ENCODE measurements at places on chromosomes 2 and 18.

GRCh38 chr2:217625557-217626169, 377.1 kb downstream of the TNS1 start:
- no peak for DNase-seq

DNA sequence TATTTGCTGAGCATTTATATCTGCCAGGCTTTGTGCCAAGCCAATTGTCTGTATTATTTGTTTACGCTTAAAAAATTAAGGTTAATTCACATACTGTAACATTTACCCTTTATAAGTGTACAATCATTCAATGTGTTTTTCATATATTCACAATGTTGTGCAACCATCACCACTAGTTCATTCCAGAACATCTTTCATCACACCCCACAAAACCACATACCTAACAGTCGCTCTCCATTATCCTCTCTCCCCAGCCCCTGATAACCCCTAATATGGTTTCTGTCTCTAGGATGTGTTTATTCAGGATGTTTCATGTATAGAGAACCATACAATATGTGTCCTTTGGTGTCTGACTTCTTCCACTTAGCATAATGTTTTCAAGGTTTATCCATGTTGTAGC, 234.1 kb downstream of the INSIG2 start:
- no peak for DNase-seq

- no peak for DNase-seq
Observed at GRCh38 chr18:23277399-23277798, 142.1 kb downstream of the CABLES1 start.

DNA sequence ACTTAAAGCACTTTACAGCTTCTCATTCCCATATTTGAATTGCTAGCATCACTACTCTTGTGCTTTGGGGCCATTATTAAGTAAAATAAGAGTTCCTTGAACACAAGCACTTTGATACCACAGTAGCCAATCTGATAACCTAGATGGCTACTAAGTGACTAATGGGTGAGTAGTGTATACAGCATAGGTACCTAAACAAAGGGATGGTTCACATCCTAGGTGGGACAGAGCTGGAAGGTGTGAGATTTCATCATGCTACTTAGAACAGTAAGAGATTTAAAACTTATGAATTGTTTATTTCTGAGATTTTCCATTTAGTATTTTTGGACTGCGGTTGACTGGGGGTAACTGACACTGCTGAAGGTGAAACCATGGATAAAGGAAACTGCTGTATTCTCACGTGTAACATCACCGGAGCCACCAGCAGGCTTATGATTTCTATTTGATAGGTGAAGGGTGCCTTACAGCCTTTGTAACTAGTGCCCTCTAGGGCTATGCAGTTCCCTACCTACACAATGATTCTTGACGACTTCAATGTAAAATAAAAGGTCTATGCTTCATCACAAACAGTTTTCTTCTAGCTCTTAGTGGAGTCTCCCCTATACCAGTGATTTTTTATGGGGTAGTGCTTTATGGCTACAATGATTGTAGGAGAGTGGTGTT, 22.1 kb upstream of the CRIM1 start:
- DNase-seq: no peak

DNA sequence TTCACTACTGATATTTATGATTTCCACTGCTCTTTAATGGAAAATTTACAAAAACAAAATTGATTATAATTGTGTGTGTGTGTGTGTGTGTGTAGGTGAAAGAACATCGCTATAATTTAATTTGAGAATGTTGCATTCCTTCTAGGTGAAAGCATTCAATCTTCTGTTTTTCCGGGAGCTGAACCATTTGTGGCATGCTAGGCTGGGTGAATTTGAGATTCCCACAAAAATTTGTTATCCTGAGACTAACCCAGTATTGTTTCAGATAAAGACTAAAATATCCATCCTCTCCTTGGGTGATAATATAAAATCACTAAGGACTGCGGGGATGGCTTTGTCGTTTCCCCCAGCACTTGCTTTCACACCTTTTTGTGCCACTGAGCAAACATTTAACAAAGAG, 911.2 kb upstream of the PIK3C3 start:
- no peak for DNase-seq

GRCh38 chr18:12408247-12408869, 629 bp downstream of the PRELID3A start:
- DNase-seq: no peak

DNA sequence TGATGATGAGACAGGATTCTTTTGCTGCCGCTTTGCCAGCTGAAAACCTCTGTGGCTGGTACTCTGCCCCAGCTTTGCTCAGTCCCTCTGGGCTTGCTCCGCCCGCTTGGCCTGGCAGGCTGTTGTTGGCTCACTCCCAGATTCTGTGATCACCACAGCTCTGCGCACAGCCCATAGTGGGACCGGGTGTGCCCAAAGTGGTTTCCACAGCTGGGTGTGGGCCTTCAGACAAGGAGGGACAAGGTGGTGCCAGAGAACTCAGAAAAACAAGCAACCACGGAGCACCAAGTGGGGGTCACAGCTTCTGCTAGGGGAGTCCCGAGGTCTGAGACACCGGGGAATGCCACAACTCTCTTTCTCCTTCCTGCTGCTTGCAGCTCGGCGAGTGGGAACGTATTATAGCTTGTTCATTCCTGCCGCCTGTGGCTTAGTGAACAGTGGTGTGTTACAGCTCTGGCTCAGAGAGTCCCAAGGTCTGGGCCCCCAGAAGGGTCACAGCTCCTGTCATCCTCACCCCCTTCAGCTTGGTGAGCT, 9.2 kb upstream of the KYNU start:
- DNase-seq: no peak

GRCh38 chr2:232836934-232837333, 33.1 kb upstream of the SNORC start:
- no peak for DNase-seq

- DNase-seq: no peak
Observed at GRCh38 chr18:4068552-4069158, 386.5 kb downstream of the DLGAP1 start.

- DNase-seq: no peak
Observed at GRCh38 chr2:37191253-37191652, 2.8 kb upstream of the SULT6B1 start.

DNA sequence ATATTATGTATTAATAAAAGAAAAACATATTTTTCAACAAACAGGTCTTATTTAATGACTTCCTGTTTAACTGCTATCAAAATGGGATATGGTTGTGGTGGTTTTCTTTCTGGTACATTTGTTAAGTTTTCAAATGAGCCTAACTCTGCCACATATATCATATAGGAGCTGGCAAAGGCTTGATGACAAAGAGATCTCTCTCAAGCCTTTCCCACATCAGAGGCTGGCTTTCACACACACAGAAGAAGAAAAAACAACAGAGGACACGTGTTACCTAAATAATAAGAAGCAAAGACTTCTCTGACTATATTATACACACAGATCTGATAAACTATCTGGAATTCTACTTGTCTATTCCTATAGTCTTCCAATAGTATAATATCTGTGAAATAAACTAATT, 46.1 kb downstream of the CFAP36 start:
- no peak for DNase-seq

- no peak for DNase-seq
Observed at GRCh38 chr2:178241844-178242551, 47.7 kb downstream of the OSBPL6 start.

- no peak for DNase-seq
Observed at GRCh38 chr2:152303951-152304350, 31.0 kb upstream of the FMNL2 start.

- no peak for DNase-seq
Observed at GRCh38 chr2:64913357-64913869, 75.8 kb upstream of the SLC1A4 start.

DNA sequence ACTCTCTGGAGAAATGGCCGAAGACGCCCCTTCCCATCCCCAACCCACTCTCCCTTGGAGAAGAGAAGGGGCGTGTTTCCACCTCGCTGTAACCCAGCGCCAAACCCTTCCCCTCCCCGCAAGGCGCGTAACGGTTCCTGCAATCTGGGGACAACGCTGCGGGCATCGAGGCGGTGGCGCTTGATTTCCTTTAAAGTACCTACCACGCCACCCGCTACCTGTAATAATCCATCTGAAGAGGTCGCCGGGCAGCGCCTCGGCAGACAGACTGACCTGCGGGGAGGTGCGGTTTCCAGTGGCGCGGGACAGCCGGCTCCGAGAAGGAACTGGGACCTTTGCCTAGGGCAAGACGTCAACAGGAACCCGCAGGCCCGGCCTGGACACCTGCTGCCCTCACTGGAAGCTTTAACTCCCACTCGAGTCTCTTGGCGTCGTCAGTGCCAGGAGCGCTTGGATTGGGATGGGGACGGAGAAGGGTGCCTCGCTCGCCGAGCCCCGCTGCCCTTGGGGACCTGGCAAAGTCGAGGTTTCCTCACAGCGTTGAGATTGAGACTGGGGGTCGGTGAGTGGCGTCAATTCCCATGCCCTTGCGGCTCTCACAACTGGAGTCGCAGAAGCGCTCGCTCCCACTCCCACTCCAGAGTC, at the start of gene CYP1B1:
TSS of gene CYP1B1 (minus strand) at position 645 of the 645 bp plus-strand sequence. CDS start 763 bp downstream, outside the sequence.
- peak; percentile 72 for DNase-seq

- DNase-seq: no peak
Observed at GRCh38 chr2:200150411-200151086, 155.9 kb upstream of the SPATS2L start.

Measured in type B pancreatic cell (in vitro differentiated cells).